ENCODE measurements at places on chromosomes 3 and 15.

GRCh38 chr3:177589911-177590381 lies 392.7 kb upstream of the TBL1XR1 start:
- DNase-seq: no peak

DNA sequence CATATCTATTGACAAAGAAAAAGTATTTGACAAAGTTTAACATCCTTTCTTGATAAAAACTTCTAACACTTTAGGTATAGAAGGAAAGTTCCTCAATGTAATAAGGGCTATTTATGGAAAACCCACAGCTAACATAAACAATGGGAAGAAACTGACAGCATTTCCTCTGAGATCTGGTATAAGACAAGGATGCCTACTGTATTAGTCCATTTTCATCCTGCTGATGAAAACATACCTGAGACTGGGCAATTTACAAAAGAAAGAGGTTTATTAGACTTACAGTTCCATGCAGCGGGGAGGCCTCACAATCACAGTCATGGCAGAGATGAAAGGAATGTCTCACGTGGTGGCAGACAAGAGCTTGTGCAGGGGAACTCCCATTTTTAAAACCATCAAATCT lies 17.8 kb upstream of the CLDN1 start:
- no peak for DNase-seq

GRCh38 chr3:107765524-107765923 lies 242.8 kb downstream of the BBX start:
- no peak for DNase-seq

DNA sequence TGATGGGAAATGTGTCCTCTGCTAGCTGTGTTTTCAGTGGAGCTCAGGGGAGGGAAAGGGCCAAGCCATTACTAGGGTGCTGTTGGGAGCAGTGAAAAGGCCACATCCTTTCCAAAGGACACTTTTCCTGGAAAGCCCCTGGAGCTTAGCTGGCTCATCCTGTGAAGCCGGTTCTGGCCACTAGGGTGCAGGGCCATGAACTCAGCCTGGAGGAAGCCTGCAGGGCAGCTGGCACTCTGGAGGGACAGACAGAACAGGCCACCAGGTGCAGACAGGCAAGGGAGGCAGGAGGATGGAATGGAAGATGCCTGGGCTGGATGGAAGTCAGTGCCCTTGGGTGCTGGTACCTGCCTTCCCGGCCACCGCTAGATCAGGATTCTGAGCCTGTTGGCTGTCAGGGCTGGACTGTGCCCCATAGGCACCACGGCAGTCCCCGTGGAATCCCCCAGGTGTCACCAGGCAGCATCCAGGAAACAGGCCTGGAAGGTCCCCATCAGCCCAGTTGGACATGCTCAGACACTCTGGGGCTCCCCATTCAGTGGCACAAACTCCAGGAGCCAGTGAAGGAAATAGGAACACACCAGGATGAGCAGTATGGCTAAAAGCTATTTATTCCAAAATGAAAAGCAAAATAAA lies 76.2 kb upstream of the C2CD4B start:
- DNase-seq: no peak

DNA sequence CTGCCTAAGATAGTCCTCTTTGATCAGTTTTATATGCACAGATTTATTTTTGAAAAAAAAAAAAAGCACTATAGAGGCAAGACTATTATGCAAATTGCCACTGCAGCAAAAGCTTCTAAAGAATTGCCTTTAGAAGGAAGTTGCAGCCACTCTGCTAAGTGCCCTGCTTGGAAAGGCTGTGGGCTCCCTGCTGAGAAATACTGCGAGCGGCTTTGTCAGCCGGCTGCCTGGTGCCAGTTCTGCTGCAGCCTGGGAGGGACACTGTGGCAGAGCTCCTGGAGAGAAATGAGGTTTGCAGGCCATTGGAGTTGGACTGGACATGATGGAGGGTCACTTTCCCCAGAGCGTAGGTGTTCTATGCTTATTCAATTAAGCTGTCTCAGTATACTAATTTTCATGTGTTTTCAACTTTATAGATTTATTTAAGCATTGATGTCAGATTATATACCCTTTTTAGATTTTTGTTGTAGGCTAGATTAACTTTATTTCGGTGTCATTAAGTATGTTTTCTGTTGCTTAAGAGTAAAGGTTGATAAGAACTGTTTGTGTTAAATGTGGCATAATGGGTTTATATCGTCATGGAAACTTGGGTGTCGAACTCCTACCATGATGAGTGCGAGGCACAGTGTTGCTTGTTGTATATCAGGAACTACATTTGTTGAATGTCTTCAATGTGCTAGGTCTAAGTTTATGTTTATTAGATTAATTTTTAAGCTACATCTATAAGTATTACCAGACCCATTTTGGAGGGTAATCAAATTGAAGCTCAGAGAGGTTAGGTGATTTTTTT lies 6.6 kb downstream of the MAP2K5 start:
- no peak for DNase-seq

DNA sequence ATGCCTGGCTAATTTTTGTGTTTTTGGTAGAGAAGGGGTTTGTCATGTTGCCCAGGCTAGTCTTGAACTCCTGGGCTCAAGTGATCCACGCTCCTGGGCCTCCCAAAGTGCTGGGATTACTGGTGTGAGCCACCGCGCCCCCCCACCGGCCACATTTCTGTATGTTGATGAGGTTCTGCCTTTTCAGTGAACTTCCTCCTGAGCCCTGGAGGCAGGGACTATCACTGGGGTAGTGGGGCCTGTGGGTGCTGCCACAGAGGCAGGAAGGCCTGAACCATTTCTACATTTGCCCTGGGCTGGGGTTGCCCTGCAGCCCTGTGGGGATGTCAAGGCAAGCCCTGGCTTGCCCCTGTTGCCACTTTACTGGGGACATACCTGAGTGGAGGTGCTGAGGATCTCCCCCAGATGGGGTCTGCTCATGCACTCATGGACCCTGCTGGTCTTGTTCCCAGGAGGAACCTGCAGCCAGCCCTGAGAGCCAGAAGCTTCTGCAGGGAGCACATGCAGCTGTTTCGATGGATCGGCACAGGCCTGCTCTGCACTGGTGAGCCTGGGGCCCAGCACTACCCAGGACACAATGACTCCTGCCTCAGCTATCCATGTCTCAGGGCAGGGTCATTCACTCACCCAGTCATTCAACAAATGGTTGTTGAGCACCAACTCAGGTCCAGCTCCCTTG lies 5.7 kb downstream of the SLC28A1 start:
- no peak for DNase-seq

DNA sequence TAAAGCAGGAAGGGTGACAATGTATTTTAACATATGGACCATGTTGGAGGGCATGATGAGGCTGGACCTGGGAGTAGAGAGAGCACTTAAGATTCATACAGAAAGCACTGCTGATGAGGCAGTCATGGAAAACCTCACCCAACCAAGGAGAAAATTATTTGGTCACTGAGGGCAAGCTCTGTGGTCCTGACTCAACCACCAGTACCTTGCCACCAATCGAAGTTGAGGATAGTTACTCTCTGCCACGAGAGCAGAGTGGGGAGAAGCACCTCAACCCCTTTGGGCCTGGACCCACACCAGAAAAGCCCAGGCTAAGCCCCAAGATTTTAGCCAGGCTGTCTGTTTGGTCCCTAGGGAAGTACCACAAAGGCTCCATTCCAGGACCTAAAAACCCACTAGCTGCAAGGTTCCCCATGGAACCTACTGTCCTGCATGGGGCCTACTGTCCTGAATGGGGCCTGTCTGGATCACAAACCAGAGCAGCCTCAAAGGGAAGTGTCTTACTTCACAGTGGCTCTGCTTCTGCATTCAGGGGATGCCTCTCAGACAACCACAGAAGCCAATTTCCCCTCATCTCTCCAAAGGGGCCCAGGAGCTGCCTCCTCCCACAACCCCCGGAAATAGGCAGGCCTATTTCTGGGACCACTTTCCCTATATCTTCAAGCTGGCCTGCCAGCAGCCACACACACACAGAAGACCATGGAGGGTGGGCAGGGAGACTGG lies 4.2 kb downstream of the CCDC71 start:
- no peak for DNase-seq

- no peak for DNase-seq
Observed at GRCh38 chr15:90203922-90204321, 2.8 kb downstream of the SEMA4B start.

DNA sequence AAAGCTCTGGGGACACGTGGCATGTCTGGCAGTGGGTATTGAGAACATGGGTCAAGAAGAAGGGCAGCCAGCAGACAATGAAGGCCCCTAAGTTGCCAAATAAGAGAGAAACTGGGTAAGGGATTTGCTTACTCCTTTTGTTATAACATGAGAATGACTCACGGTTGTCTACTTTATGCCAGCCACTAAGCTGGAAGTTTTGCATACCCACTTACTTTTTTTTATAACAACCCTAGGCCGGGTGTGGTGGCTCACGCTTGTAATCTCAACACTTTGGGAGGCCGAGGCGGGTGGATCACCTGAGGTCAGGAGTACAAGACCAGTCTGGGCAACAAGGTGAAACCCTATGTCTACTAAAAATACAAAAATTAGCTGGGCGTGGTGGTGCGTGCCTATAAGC lies 50.0 kb downstream of the DRD3 start:
- no peak for DNase-seq

- no peak for DNase-seq
Observed at GRCh38 chr3:3726549-3726948, 72.7 kb upstream of the LRRN1 start.

- DNase-seq: no peak
Observed at GRCh38 chr3:197573048-197573767, 17.4 kb upstream of the BDH1 start.

DNA sequence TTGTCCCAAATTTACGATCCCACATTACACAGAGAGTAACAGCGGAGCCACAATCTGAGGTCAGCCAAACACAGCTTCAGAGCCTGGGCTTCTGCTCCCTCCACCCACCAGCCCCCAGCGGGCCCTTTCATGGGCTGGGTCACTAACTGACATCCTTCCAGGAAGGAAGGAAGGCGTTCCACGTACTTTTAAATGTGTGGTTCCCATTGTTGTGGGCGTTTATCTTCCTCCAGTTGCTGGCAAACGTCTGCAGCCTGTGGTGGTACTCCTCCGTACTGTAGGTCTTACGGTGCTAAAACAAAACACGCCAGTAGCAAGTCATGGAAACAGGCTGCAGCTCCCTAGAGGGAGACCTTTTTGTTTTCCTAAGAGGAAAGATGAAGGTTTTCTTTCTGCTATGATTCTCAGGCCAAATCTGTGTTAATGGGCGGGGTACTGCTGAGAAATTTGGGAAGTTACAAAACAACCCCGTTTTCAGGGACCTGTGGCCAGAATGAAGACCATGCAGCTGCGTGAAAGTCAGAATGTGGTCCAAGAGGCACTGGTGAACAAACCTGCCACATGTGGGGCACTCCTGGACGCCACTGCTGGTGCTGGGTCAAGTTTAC lies 7.6 kb downstream of the CTSH start:
- no peak for DNase-seq

- DNase-seq: no peak
Observed at GRCh38 chr3:64311424-64312061, 86.3 kb upstream of the PRICKLE2 start.

DNA sequence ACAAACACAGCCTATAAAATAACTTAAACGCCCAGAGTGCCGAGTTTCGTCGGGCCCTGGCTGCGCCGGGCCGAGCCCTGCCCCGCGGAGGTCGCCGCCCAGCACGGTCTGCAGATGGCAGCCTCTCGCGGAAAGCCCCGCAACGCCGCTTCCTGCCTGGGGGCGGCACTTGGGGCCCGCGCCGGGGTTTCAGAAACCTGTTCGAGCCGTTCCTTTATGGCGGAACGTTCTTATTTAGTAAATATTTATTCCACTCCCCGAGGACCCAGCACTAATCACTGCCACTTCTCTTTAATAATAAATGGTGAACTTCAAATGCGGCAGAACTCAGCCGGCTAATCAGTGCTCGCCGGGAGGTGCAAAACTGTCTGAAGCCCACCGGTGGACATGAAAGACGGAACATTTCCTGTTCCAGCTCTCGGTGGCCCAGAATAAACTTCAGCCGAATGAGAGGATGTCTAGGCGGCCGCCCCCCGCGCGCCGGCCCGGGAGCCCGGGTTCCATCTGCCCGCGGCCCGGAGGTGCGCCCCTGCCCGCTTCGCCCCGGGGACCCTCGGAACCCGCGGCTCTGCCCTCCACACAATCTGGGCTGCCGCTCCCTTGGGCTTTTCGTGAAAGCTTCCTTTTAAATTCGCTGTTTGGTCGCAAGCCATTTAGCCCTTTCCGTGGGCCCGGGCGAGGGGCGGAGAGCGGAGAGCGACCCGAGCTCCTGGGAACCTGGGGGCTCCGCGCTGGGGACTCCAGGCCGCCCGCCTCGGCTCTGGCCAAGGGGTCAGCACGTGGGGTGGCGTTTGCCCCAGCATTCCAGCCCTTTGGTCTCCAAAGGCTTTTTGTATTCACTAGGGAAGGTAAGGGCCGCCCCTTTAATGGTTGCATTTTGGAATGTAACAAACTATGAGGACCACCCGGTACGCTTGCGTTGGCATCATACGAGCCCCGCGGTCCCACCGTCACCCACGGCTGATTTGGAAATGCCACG lies 110.8 kb upstream of the ATP11B start:
- DNase-seq: peak; percentile 11

GRCh38 chr3:127440384-127440783 lies 150.1 kb downstream of the TPRA1 start:
- no peak for DNase-seq

GRCh38 chr3:99981138-99981537 lies 133.2 kb downstream of the FILIP1L start:
- DNase-seq: no peak

DNA sequence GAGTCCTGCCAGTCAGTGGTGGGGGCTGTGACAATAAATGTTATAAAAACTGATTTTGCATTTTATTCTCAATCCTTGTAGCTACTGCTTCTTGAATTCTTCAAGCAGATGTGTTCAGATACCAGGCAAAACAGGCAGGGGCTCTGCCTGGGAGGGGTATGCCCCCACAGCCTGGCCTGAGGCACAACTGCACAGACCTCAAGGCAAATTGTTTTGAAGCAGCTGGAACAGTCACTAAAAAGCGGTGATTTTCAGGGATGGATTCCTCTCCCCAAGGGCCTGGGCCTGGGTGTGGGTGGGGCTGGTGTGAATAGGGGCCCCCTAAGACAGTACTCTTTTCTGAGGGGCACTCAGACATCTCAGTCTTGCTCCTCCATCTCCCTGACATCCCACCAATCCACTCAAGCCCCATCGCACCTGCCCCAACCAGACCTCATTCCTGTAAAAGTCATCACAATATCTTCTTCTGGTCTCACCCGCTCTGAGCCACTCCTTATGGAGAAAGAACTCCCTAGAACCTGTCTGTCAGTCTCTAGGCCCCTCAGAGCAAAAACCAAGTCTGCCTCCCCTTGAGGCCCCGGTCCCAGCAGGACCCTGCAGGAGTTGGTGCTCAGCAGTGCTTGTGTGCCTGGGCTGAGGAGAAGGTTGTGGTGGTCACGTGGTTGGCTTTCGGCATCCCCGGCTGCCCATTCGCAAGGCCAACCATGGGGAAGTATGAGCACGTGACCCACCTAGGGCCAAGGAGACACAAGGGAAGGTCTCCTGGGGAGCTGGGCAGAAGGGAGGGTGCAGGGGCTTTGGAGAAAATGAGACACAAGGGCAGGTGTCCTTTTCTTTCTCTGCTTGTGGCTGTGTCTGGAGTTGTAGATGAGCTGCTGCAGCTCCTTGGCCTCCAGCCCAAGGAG lies 2.9 kb upstream of the PSTPIP1 start:
- DNase-seq: no peak

All from activated T-helper 1 cell treated with anti-CD3 and anti-CD28 coated beads, Interleukin-2, amount 50 U/mL, for 16 hours (primary cell).